Stimulated activated memory B cell treated with anti-CD40 and anti-IgM and Interleukin-4, amounts not matched to agents 10 μg/mL and 1 μg/mL and 100 μg/mL, for 72 hours (primary cell): ENCODE measurements at places on chromosomes 2 and 18.

DNA sequence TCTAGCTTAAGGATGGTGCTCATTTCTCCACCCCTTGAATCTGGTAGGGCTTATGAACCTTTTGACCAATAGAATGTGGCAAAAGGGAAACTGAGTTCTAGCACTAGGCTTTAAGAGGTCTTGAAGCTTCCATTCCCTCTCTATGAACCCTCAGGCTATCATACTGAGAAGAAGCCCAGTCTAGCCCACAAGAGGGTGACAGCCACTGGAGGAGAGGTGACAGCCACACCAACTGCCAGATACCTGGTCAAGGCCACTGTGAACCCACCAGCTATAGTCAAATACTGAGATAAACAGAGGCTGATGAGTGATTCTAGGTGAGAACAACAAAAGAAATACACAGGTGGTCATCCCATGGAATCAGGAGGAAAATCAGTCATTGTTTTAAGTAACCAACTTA, 37.6 kb downstream of the NCKAP5 start:
- no peak for ATAC-seq

GRCh38 chr18:62944454-62944853, 229.1 kb downstream of the PHLPP1 start:
- no peak for ATAC-seq

GRCh38 chr2:191869178-191869577, 22.3 kb upstream of the CAVIN2 start:
- no peak for ATAC-seq

DNA sequence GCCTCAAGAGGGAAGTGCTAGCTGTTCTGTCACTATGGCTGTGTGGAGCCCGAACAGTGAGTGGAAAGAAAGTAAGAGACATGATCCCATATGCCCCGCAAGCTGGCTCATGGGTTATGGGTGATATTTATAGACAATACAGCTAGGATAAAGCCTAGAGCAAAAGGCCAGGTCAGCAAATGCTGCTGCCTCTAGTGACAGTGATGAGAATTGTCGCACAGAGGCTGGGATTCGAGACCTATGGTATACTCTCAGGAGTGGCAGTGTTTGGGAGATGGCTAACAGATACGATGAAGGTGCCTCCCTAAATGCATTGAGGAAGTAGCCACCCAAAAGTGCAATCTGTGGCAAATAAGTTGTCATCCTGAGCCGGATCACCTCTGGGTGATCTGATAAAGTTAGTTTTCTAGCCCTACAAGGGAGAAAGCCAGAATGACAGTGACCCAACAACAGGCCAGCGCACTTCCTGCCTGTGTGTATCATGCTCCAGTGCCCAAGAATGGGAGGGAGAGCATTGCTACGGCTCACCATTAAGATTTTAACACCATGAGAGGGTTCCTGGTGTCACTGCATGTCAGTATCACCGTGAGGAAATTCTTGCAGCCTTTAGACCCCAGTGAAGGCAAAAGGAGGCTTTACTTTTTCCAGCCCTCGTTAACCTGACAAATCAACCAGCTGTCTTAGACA, 92.2 kb upstream of the TGFA start:
- ATAC-seq = no peak

GRCh38 chr18:68467957-68468356, 247.0 kb downstream of the TMX3 start:
- ATAC-seq = no peak

GRCh38 chr2:37816686-37817085, 108.4 kb upstream of the RMDN2 start:
- ATAC-seq = no peak

DNA sequence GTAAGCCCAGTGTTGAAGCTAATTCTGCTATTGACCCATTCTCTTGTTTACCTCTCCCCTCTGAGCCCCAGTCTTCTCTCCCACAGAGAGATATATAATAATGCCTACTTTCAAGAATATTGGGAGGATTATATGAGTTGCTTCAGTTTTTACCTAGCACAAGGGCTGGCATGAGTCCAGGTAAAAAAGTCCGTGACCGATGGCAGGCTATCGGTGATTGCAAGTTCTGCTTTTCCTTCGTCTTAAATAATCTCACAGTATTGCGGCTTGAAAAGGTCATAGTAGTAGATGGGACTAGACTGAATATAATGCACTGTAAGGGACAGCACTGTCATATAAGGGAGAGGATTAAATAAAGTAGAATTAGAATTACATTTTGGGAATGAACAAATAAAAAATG, 77.6 kb downstream of the KIF5C start:
- no peak for ATAC-seq
